MCF 10A (cell line): ENCODE measurements at places on chromosomes 3 and 15.
A peak's percentile ranks its signal among the peaks of the same experiment; 100 is the strongest.

GRCh38 chr3:118942671-118943070 is 92.0 kb downstream of the IGSF11 start:
- no peak for DNase-seq
- no peaks in the 10 kb centered on the region for H3K27me3 ChIP-seq
- H3K36me3 ChIP-seq, result no peaks in the 10 kb centered on the region
- no peak overlapping the region for H3K4me3 ChIP-seq

DNA sequence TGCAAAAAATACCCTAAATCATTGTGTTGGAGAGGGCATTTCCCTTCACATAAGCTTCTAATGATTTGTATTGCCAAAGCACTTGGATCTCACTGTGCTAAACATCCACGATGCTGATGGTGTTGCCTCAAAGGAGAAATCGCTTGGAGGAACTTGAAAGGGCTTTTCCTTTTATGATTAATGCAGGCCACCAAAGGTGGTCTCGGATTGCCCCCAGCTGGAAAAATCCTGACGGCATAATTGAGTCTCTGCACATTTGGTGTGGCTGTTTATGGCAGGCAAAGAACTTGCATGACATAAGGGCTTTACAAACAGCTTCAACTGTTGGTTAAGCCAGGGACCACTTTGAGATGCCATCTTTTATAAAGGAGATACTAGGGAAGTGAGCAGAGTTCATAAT is 664.0 kb upstream of the ADAMTS9 start:
- H3K27ac ChIP-seq, result no peak overlapping the region
- H3K27me3 ChIP-seq, result no peaks in the 10 kb centered on the region
- H3K36me3 ChIP-seq, result no peaks in the 10 kb centered on the region
- H3K4me3 ChIP-seq, result no peak overlapping the region
- H3K4me1 ChIP-seq, result no peaks in the 10 kb centered on the region

GRCh38 chr3:13139471-13140065 is 66.3 kb upstream of the IQSEC1 start:
- DNase-seq, result no peak
- H3K27me3 ChIP-seq, result peaks cover 68% of the 10 kb centered on the region
- peaks cover 6% of the 10 kb centered on the region for H3K36me3 ChIP-seq
- H3K4me1 ChIP-seq, result no peaks in the 10 kb centered on the region
- no peak overlapping the region for H3K4me3 ChIP-seq

GRCh38 chr3:152051501-152052404 is 178.3 kb downstream of the SUCNR1 start:
- peaks cover 63% of the 10 kb centered on the region for H3K27me3 ChIP-seq
- H3K4me3 ChIP-seq, result no peak overlapping the region
- H3K36me3 ChIP-seq, result no peaks in the 10 kb centered on the region
- no peak for DNase-seq
- H3K27ac ChIP-seq, result no peak overlapping the region

GRCh38 chr3:188437926-188438325 is 284.0 kb downstream of the LPP start:
- H3K4me1 ChIP-seq, result peaks cover 7% of the 10 kb centered on the region
- DNase-seq, result no peak
- no peak overlapping the region for H3K4me3 ChIP-seq

- no peak overlapping the region for H3K27ac ChIP-seq
- H3K27me3 ChIP-seq, result no peaks in the 10 kb centered on the region
- H3K36me3 ChIP-seq, result peaks cover 27% of the 10 kb centered on the region
- H3K4me3 ChIP-seq, result no peak overlapping the region
- peak; percentile 83 for DNase-seq
- peaks cover 17% of the 10 kb centered on the region for H3K4me1 ChIP-seq
Observed at GRCh38 chr15:40782609-40783227, 12.9 kb downstream of the C15orf62 start.

- DNase-seq, result no peak
- H3K4me3 ChIP-seq, result no peak overlapping the region
- no peaks in the 10 kb centered on the region for H3K36me3 ChIP-seq
- H3K4me1 ChIP-seq, result peaks cover 19% of the 10 kb centered on the region
- no peaks in the 10 kb centered on the region for H3K27me3 ChIP-seq
Observed at GRCh38 chr3:196131921-196132320, 50.0 kb upstream of the TFRC start.

- no peaks in the 10 kb centered on the region for H3K36me3 ChIP-seq
- DNase-seq, result no peak
- no peak overlapping the region for H3K4me3 ChIP-seq
- H3K27me3 ChIP-seq, result peaks cover 12% of the 10 kb centered on the region
- H3K27ac ChIP-seq, result no peak overlapping the region
- no peaks in the 10 kb centered on the region for H3K4me1 ChIP-seq
Observed at GRCh38 chr3:13016083-13016720, 57.0 kb downstream of the IQSEC1 start.

DNA sequence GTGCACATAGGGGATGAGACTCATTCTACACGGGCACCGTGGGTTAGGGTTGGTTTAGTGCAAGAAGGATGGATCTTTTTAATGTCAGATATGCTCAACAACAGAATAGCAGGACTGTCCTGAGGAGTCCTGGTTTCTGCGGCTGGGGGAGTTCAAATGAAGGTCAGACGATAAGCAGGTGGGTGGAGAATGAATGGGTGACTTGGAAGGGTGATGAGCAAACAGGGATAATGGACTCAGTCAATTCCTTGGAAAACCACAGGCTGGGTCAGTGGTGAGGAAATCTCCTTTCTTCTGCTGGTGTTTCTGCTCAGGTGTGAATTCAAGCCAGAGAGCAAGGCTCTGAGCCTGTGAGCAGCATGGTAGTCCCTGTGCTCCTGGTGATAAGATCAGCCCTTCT is 59.9 kb downstream of the MESD start:
- H3K36me3 ChIP-seq, result peaks cover 2% of the 10 kb centered on the region
- H3K4me3 ChIP-seq, result no peak overlapping the region
- peak; percentile 30 for DNase-seq
- peaks cover 28% of the 10 kb centered on the region for H3K4me1 ChIP-seq

DNA sequence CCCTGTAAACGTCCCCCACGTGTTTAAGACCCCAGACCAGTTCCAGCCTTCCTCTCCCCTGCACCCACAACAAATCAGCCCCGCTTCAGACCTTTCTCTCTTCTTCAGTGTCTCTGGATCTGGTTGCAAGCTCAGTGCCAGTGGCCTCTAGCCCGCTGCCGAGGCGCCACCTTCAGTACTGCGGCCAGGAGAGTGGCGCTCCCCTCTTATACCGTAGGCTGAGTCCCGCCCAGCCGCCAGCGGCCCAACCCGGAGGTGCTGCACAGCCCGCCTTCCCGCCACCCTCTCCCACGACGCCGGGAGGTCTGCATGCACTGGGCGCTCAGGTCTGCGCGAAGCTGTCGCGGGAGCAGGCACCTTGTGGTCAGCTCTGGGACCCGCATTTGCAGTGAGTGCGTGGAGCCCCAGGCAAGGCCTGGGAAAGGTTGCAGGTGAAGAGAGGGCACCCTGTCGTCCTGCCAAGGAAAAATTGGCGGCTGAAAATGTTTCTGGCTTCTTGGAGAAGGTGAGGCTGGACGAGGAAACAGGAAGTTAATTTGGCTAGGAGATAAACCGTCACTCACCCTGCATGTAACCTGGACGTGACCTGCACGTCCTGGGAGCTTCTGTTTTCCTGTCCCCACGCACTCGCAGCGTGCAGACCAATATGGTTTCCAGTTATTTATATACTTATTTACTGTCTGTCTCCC is at the start of gene C2CD4B:
C2CD4B (minus strand) TSS at position 182 of the 689 bp plus-strand sequence. CDS start 301 bp downstream, outside the sequence.
- H3K36me3 ChIP-seq, result no peaks in the 10 kb centered on the region
- H3K27me3 ChIP-seq, result peaks cover 13% of the 10 kb centered on the region
- peak within 1 kb of the TSS; percentile 31 for H3K4me3 ChIP-seq
